ENCODE measurements at places on chromosomes 13 and 19.

DNA sequence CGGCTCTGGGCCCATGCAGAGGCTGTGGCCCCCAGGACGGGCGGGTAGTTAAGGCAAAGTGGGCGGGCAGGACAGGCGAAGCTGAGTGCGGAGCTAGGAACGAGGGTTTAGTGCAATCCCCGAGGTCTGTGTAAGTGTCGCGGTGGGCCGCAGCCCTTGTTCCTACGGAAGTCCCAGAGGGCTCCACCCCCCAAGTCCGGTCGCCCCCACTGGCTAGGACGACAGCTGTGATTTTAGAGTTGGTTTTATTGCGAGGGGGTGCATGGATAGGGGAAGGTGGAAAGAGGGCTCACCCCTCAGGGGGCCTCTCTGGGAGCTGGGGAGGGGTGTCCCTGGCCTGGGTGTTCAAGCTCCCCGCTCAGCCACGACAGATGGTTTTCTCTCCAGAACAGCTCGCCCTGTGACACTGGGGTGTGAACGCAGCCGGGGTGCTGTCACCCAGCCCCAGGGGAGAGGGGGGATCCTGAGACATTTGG, 21.7 kb downstream of the ZBTB7A start:
- no peaks in the 10 kb centered on the region for H3K27me3 ChIP-seq
- H3K4me3 ChIP-seq = no peak overlapping the region
- no peaks in the 10 kb centered on the region for H3K4me1 ChIP-seq
- H3K27ac ChIP-seq = no peak overlapping the region
- peaks cover 20% of the 10 kb centered on the region for H3K36me3 ChIP-seq

- no peaks in the 10 kb centered on the region for H3K27me3 ChIP-seq
- H3K4me3 ChIP-seq = no peak overlapping the region
- no peak for DNase-seq
- H3K36me3 ChIP-seq = no peaks in the 10 kb centered on the region
- H3K27ac ChIP-seq = no peak overlapping the region
Observed at GRCh38 chr13:95956589-95957148, 96.5 kb downstream of the UGGT2 start.

GRCh38 chr13:71701741-71702140, 165.3 kb downstream of the DACH1 start:
- H3K4me1 ChIP-seq = no peaks in the 10 kb centered on the region
- no peaks in the 10 kb centered on the region for H3K36me3 ChIP-seq
- no peak overlapping the region for H3K27ac ChIP-seq
- H3K4me3 ChIP-seq = no peak overlapping the region

DNA sequence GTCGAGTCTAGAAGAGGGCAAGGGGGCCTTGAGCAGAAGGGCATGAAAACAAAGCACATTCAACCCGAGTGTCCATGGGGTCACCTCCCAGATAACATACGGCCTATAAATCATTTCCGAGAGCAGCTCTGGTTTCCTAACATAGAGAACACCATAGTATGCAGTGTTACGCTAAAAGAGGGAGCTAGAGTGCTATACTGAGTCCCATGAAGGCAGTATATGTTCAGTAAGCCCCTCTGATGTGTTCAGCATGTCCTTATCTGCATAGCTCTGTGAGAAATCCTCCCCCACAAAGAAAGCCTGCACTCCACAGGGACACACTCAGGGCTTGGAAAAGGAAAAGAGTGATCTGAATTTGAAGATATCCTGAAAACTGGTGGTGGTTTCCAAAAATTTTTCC, 175.4 kb downstream of the FLT1 start:
- no peak overlapping the region for H3K27ac ChIP-seq
- H3K27me3 ChIP-seq = peaks cover 6% of the 10 kb centered on the region
- H3K36me3 ChIP-seq = no peaks in the 10 kb centered on the region
- no peak for DNase-seq
- H3K4me3 ChIP-seq = no peak overlapping the region

GRCh38 chr19:50679177-50680125, 30.2 kb downstream of the C19orf81 start:
- no peak overlapping the region for H3K4me3 ChIP-seq
- peaks cover 28% of the 10 kb centered on the region for H3K27me3 ChIP-seq
- H3K4me1 ChIP-seq = no peaks in the 10 kb centered on the region
- peak; percentile 75 for DNase-seq

GRCh38 chr19:54420383-54421168, 5.3 kb downstream of the TTYH1 start:
- DNase-seq = no peak
- H3K36me3 ChIP-seq = no peaks in the 10 kb centered on the region
- no peak overlapping the region for H3K27ac ChIP-seq

DNA sequence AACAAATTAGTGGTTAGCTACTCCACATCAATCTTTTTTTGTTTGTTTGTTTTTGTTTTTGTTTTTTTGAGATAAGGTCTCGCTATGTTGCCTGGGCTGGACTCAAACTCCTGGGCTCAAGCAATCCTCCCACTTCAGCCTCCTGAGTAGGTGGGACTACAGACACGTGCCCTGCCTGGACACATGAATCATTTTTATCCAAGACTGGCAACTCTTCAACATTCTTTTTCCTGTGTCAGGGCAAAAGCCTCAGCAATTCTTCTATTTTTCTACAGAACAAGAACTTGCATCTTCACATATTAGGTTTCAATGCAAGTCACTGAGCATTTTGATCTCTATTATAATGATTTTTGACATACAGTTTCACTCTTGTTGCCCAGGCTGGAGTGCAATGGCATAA, 76.8 kb upstream of the LRCH1 start:
- DNase-seq = no peak
- H3K27me3 ChIP-seq = no peaks in the 10 kb centered on the region
- no peak overlapping the region for H3K4me3 ChIP-seq
- no peaks in the 10 kb centered on the region for H3K4me1 ChIP-seq

- no peak overlapping the region for H3K27ac ChIP-seq
- peaks cover 10% of the 10 kb centered on the region for H3K4me1 ChIP-seq
- no peak overlapping the region for H3K4me3 ChIP-seq
- DNase-seq = no peak
Observed at GRCh38 chr13:28503182-28503967, 8.4 kb upstream of the FLT1 start.

DNA sequence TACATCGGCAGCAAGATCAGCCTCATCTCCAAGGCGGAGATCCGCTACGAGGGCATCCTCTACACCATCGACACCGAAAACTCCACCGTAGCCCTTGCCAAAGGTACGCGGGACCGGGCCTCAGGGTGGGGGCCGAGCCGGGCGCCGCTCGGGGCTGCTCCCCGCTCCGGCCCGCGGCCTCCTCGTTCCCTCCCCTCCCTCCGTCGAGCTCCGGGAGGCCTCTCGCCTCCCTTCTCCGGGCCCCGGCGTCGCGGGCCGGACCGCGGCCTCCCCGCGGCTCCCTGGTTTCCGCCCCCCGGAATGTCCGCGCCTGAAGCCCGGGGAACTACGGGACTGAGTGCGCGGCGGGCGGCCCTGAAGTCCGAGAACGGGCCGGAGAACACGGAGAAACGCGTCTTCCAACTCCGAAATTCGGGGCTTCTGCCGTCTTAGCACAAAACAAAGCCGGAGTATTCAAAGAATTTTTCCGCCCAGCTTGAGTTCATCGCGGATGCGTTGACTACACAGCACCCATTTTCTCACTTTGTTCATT, 423 bp downstream of the LSM14A start:
- H3K4me3 ChIP-seq = peak overlapping the region; percentile 82
- peaks cover 49% of the 10 kb centered on the region for H3K4me1 ChIP-seq
- peak; percentile 37 for DNase-seq
- H3K36me3 ChIP-seq = peaks cover 32% of the 10 kb centered on the region
- H3K27ac ChIP-seq = peak overlapping the region; percentile 93

GRCh38 chr13:50197705-50198104, 182.5 kb downstream of the KCNRG start:
- H3K4me3 ChIP-seq = no peak overlapping the region
- peaks cover 19% of the 10 kb centered on the region for H3K27me3 ChIP-seq
- no peak for DNase-seq

GRCh38 chr19:33580645-33581037, 41.1 kb upstream of the CHST8 start:
- no peaks in the 10 kb centered on the region for H3K36me3 ChIP-seq
- H3K27ac ChIP-seq = no peak overlapping the region
- H3K27me3 ChIP-seq = no peaks in the 10 kb centered on the region
- no peak overlapping the region for H3K4me3 ChIP-seq
- no peak for DNase-seq
- H3K4me1 ChIP-seq = no peaks in the 10 kb centered on the region

DNA sequence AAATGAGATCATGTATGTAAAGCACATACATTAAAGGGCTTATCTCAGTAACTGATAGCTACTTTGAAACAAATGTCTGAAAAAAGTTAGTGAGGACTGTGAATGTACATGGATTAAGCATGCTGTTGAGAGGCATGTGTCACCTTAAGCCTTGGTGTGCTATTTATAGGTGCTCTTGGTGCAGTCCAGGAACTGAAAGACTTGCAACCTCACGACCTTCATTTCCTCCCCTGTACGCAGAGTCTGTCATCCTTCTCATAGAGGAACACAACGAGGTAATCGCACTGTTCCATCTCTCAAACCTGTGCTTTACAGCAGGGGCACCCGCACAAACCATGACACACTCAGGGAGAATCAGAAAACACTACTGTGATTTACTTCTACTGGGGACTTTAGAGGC, 65.6 kb downstream of the UFM1 start:
- no peak overlapping the region for H3K27ac ChIP-seq
- peaks cover 6% of the 10 kb centered on the region for H3K4me1 ChIP-seq
- no peaks in the 10 kb centered on the region for H3K27me3 ChIP-seq
- DNase-seq = peak; percentile 29
- no peaks in the 10 kb centered on the region for H3K36me3 ChIP-seq

DNA sequence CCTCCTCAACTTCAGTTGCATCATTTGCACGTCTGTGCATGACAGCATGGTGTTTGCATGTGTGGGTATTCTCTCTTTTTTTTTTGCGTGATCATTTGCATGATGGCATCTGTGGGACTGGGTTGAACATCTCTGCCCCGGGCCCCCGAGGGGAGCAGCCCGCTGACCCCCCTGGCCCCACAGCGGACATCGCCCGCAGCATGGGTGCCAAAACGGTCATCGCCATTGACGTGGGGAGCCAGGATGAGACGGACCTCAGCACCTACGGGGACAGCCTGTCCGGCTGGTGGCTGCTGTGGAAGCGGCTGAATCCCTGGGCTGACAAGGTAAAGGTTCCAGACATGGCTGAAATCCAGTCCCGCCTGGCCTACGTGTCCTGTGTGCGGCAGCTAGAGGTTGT, 23.1 kb downstream of the PNPLA6 start:
- DNase-seq = no peak
- no peak overlapping the region for H3K4me3 ChIP-seq
- H3K36me3 ChIP-seq = peaks cover 38% of the 10 kb centered on the region
- H3K27me3 ChIP-seq = no peaks in the 10 kb centered on the region
- H3K27ac ChIP-seq = no peak overlapping the region

DNA sequence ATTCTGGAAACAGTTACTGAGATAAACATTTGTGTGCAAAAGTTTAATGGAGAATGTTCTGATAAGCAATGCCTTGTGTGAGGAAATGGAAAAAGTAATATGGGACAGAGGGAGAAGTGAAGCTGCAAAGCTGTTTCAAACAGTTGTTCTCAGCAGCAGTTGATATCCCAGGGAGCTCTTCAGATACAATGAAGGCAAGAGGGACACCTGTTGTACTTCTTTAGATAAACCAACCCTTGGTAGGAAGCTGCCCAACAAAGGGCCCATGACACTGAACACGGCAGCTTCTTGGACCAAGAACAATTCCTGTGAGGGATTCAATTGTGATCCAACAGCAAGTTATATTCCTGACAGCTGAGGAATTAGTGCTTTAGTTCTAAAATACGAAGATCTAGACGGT, 894.3 kb upstream of the PCDH20 start:
- no peak for DNase-seq
- H3K27ac ChIP-seq = no peak overlapping the region
- no peaks in the 10 kb centered on the region for H3K27me3 ChIP-seq
- H3K36me3 ChIP-seq = no peaks in the 10 kb centered on the region
- H3K4me3 ChIP-seq = no peak overlapping the region

- H3K36me3 ChIP-seq = peaks cover 37% of the 10 kb centered on the region
- peaks cover 40% of the 10 kb centered on the region for H3K4me1 ChIP-seq
- peak overlapping the region; percentile 94 for H3K27ac ChIP-seq
- H3K27me3 ChIP-seq = no peaks in the 10 kb centered on the region
- peak overlapping the region; percentile 60 for H3K4me3 ChIP-seq
Observed at GRCh38 chr13:74027161-74027779, 106.9 kb downstream of the KLF12 start.

GRCh38 chr13:44244288-44244687, 129.3 kb upstream of the SERP2 start:
- H3K27me3 ChIP-seq = peaks cover 10% of the 10 kb centered on the region
- peaks cover 13% of the 10 kb centered on the region for H3K4me1 ChIP-seq
- no peak overlapping the region for H3K27ac ChIP-seq
- no peak overlapping the region for H3K4me3 ChIP-seq
- H3K36me3 ChIP-seq = no peaks in the 10 kb centered on the region

DNA sequence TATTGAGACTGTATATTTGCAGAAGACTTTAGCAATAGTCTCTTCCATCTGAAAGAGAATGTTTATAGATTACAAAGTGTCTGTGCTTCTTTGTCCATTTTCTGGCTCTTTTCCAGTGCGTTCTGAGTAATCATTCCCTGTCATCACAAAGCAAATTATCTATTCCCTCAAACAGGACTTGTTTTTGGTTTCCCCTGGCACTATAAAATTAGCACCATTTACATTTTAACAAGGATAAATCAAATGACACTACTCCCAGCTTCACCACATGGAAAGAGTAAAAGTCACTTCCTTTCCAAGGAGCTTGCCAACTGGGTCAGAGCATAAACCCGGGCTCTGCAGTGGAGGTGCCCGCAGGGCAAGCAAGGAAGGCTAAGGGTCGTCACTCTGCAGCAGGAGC, 88.1 kb downstream of the SHISA2 start:
- no peak overlapping the region for H3K27ac ChIP-seq
- H3K4me3 ChIP-seq = no peak overlapping the region
- DNase-seq = no peak
- H3K27me3 ChIP-seq = peaks cover 3% of the 10 kb centered on the region
- H3K4me1 ChIP-seq = peaks cover 23% of the 10 kb centered on the region

DNA sequence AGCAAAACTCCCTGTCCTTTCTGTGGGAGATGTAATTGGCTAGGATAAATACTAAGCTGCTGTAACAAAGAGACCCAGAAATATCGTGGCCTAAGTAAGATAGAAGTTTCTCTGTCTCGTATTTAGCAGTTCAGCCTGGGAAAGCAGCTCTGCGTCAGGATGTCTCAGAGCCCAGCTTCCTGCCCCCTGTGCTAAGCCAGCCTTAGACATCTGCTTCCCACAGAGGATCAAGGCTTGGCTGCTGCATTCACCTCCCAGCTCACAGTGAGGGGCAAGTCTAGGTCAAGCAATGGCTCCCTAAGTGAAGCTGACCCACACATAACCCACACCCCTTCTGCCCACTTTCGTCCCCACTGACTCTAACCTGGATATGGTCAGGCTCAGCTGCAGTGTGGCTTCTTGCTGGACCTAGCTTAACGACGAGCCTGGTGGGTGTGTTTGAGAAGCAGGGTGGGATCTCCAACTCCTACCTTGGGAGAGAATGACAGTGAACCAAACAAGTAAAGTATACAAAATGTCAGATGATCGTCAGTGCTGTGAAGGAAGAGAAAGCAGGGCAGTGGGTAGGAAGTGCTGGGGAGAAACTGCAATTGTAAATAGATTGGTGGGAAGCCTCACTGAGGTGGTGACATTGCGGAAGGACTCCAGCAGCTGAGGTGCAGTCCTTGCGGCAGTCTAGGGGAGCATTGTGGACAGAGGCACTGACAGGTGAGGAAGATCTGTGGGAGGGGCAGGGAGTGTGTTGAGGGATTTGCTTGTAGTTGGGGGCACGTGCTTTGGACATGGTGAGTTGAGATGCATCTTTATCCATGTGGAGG, 82.9 kb downstream of the TNFRSF19 start:
- DNase-seq = no peak
- peaks cover 16% of the 10 kb centered on the region for H3K27me3 ChIP-seq
- no peaks in the 10 kb centered on the region for H3K36me3 ChIP-seq
- peaks cover 2% of the 10 kb centered on the region for H3K4me1 ChIP-seq
- no peak overlapping the region for H3K4me3 ChIP-seq
- no peak overlapping the region for H3K27ac ChIP-seq

All from activated naive CD4-positive, alpha-beta T cell treated with anti-CD3 and anti-CD28 coated beads, Interleukin-2, amount 10 ng/mL, durations not matched to agents 7 days and 5 days (primary cell).